AG04450 (cell line): ENCODE measurements at places on chromosomes 16 and 17.

- no peak for DNase-seq
Measured at GRCh38 chr17:45580924-45581323, 90.4 kb upstream of the PLEKHM1 start.

GRCh38 chr17:42561897-42562387, at the start of gene COASY:
TSS of gene COASY (plus strand) at chr17:42562148. CDS start at chr17:42562623, 475 bp downstream.
- DNase-seq, result peak; percentile 95

DNA sequence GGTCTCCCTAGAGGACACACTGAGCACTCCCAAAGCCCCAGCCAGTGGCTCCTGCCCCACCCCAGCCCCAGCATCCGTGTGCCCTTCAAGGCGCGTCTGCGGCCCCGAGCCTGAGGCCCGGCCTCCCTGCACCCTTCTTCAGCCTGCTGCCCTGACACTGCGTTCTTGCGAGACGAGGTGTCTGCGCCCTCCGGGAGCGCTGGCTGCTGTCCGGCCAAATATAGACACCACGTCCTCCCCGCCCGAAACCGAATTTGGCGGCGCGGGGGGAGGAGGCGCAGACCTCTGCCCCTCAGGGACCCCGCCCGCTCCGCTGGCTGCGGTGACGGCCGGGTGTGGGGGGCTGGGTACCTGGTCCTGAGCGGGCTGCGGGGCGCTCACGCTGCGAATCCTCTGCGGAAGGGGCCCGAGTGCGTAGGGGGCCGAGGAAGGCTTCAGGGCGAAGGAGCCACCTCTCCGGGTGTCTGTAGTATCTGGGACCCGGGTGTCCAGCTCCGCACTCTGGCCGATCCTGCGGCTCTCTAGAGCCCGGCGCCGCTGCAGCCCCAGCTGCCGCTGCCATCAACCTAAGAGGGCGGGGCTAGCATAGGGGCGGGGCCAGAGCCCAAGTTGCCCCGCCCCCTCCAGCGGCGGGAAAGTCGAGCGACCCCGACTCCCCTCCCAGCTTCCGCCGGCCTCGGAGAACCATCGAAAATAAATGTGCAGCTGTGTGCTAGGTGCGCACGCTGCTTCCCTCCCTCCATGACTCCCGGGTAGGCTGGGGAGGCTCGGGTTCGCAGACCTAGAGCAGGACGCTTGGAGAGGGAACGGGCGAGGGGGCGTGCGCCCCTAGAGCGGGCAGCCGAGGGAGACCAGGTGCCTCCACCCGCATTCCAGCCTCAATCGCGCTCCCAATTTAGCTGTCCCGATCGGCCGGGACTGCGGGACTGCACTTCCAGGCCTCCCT, at the start of gene CORO6:
CORO6 (minus strand) TSS at position 576 of the 946 bp plus-strand sequence. CDS start 1,491 bp downstream, outside the sequence.
- DNase-seq, result no peak

DNA sequence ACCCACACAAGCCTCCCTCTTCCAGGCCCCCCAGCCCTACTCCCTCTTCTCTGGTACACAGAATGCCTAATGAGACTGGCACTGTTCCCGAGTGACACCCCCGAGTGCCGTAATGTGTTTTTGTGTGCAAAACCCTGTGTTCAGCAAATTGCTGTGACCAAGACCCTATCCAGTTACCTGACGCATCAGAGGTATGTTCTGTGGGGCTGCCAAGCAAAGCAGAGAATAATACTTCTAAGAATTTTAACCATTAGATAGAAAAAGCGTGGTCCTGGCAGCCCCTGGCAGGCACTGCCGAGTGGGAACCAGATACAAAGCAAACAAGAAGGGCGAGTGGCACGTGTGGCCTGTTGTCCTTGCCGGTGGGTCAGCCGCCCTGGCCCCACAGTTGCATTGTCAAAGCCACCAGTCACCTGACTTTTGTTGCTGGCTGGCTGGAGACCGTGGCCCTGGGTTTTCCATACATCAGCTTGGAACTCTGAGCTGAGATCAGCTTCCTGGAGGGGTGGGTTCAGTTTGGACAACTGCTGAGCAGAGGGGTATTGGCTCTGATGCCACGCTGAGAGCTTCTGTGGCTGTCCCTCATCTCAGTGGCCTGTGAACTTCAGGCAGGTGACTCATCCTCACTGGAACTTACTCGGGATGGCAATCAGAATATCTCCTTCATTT, 69.1 kb upstream of the BRD7 start:
- no peak for DNase-seq

- no peak for DNase-seq
Measured at GRCh38 chr17:7478276-7479212, 887 bp downstream of the ZBTB4 start.

DNA sequence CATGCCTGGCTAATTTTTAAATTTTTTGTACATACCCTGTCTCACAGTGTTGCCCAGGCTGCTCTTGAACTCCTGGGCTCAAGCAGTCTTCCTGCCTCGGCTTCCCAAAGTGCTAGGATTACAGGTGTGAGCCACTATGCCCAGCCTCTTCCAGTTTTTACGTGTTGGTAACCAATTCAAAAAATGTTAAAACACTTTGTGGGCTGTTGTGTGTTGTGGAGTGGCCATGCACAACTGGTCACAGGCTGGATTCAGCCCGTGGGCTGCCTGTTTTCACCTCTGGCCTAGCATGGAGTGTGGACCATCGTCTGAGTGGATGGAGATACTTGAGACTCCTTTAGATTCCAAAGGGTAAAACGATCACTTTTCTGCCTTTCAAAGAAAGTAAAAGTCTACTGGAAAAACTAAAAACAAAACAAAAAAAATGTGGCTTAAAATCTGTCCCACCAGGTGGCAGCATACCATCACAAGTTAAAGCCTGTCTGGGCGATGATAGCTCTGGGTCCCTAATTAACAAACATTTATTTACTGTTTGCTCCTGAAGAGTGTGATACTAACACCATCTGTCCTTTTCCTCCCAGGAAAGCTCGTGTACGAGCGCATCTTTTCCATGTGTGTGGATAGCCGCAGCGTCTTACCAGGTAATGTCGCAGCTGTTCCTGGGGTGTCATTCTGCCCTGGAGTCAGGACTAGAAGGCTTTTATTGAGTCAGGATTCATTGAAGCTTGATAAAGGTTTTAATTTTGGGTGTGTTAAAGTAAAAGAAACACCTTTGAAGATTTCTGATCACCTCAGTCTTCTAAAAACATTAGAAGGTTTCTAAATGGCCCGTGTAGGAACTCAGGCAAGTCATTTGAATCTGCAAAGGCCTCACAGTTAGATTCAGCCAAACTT, 45.8 kb downstream of the VPS35L start:
- DNase-seq, result no peak
